Fibroblast of skin of back (primary cell): ENCODE measurements at places on chromosomes 7 and 10.

DNA sequence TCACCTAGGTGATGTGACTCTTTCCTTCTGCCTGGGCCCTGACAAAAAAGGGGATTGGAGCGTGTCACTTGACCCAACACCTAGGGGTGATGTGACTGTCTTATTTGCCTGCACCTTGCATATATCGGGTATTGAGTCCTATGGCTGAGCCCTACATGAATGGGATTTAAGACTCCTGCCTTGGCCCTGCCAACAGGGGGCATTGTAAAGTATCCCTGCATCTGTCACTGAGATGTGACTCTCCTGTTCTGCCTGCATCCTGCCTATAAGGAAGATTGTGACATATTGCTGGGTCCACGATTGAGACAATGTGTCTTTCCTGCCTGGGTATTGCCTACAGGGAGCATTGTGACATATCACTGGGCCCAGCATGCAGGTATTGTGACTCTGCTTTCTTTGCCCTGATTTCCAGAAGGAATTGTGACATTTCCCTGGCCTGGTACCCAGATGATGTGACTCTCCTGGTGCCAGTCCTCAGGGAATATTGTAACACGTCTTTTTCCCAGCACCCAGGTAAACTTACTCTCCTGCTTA lies 14.2 kb upstream of the ZNF107 start:
- no peak for DNase-seq

DNA sequence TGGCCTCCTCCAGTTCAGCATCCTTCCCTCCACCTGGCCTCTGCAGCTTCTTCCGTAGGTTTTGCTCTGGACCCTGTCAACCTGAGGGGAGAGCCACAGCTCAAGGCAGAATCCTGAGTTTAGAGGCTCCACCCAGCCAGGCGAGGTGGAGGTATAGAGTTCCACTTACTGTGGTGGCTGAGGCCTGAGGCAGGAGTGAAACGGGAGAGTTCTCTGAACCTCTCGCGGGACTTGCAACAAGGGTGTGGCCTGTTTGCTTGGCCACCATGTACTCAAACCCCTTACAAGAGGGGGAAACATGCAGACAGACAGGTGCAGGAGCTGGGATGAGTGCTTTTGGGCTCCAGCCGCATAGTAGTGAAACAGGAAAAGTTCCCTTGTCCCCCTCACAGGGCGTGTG lies 154.0 kb upstream of the C7orf33 start:
- DNase-seq: no peak

GRCh38 chr7:159249671-159250070 lies 105.0 kb upstream of the VIPR2 start:
- DNase-seq: no peak

- no peak for DNase-seq
Measured at GRCh38 chr7:143455942-143456341, 12.7 kb downstream of the TAS2R60 start.
